Activated CD4-positive, alpha-beta T cell treated with anti-CD3 and anti-CD28 coated beads, Interleukin-2, amount 10 ng/mL, durations not matched to agents 24 days and 14 days (primary cell): ENCODE measurements at places on chromosomes 3 and 15. TPM values are rescaled to one million over a fixed set of nuclear protein-coding genes. Genes with fewer than 3 reads are reported as not detected.

The P2RY13 gene
- not detected in 2 replicates for total RNA-seq

The TRH gene
- not detected in 2 replicates for total RNA-seq

The EIF1B gene
- total RNA-seq = 46.1 and 47.7 TPM in 2 replicates

The GLDN gene
- total RNA-seq = not detected in 2 replicates

The MRAS gene
- total RNA-seq = 0.07 TPM in 1 of 2 replicates, not detected in the other

The TMEM40 gene
- not detected in 2 replicates for total RNA-seq

The TBC1D21 gene
- not detected in 2 replicates for total RNA-seq

The CALML4 gene
- 14.6 and 16.5 TPM in 2 replicates for total RNA-seq

The RTP1 gene
- total RNA-seq = not detected in 2 replicates

The FSIP1 gene
- total RNA-seq = 0.37 and 0.47 TPM in 2 replicates

The IL5RA gene
- not detected in 2 replicates for total RNA-seq

The ARL8B gene
- 46.8 and 50.4 TPM in 2 replicates for total RNA-seq

The NR2E3 gene
- not detected in 2 replicates for total RNA-seq

The SPINK8 gene
- not detected in 2 replicates for total RNA-seq

The FOXB1 gene
- total RNA-seq = 0.54 and 0.68 TPM in 2 replicates

The C3orf18 gene
- total RNA-seq = 32.6 and 35.4 TPM in 2 replicates

The THRB gene
- total RNA-seq = not detected in 2 replicates

The MASP1 gene
- not detected in 2 replicates for total RNA-seq

The LRRC3B gene
- not detected in 2 replicates for total RNA-seq

The FBXL22 gene
- total RNA-seq = 0.80 and 1.3 TPM in 2 replicates

The P3H2 gene
- not detected in 2 replicates for total RNA-seq

The CHRM5 gene
- not detected in 2 replicates for total RNA-seq

The DUSP7 gene
- total RNA-seq = 33.5 and 34.0 TPM in 2 replicates

The ANKDD1A gene
- total RNA-seq = 1.4 and 1.8 TPM in 2 replicates

The LZTFL1 gene
- 3.1 and 4.3 TPM in 2 replicates for total RNA-seq

The ANKRD34C gene
- total RNA-seq = not detected in 2 replicates

The PLAAT1 gene
- total RNA-seq = not detected in 2 replicates

The EIF2B5 gene
- 72.2 and 74.7 TPM in 2 replicates for total RNA-seq

The CD200R1 gene
- 3.8 TPM in 2 replicates for total RNA-seq

The CHDH gene
- 0.62 and 0.75 TPM in 2 replicates for total RNA-seq

The TOPBP1 gene
- total RNA-seq = 92.6 and 97.9 TPM in 2 replicates

The GREM1 gene
- total RNA-seq = not detected in 2 replicates

The SSUH2 gene
- total RNA-seq = 0.19 TPM in 1 of 2 replicates, not detected in the other

The ZKSCAN7 gene
- total RNA-seq = 0.79 and 0.90 TPM in 2 replicates

The TATDN2 gene
- total RNA-seq = 70.9 and 74.4 TPM in 2 replicates

The TOP2B gene
- 137 and 147 TPM in 2 replicates for total RNA-seq

The MAP6D1 gene
- total RNA-seq = 1.4 and 2.1 TPM in 2 replicates

The RPL15 gene
- total RNA-seq = 1,840 and 1,850 TPM in 2 replicates

The MYL3 gene
- not detected in 2 replicates for total RNA-seq

The SHC4 gene
- total RNA-seq = 20.4 and 21.2 TPM in 2 replicates

The CFAP100 gene
- not detected in 2 replicates for total RNA-seq

The SOX2 gene
- total RNA-seq = not detected in 2 replicates

The CLDN11 gene
- not detected in 2 replicates for total RNA-seq

The GP9 gene
- total RNA-seq = not detected in 2 replicates

The RGMA gene
- 0.07 TPM in 1 of 2 replicates, not detected in the other for total RNA-seq

The ACP3 gene
- not detected in 2 replicates for total RNA-seq

The COL6A5 gene
- not detected in 2 replicates for total RNA-seq
